ENCODE measurements at places on chromosomes 12 and 14.

DNA sequence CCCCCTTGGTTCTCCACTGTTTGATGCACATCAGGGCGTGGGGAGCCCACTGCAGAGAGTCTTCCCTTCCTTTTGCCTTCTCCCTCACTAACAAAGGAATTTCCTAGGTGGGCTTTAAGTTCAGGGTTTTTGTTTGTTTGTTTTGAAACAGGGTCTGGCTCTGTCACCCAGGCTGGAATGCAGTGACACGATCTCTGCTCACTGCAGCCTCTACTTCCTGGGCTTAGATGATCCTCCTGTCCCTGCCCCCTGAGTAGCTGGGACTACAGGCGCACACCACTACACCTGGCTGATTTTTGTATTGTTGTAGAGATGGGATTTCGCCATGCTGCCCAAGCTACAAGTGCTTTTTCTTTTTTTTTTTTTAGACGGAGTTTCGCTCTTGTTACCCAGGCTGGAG, 33.8 kb downstream of the EP400 start:
- DNase-seq, result no peak

GRCh38 chr12:60197589-60197988, 601.8 kb downstream of the SLC16A7 start:
- no peak for DNase-seq

DNA sequence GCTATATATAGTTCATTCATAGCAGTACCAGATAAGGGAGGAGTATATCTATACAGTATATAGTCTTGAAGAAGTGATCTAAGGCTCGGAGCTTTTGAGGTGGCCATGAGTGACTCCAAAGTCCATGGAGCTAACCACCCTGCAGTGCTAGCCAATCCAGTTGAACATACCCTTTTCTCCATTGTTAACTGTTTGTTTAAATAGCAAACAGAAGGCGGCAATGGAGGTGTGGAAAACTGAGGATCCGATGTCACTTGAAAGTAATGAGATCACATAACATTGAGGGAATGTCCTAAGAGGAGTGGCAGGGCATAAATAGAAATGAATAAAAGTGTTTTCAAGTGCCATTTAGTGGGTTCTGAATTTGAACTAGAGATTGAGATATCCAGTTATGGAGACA, 12.4 kb upstream of the SNAPC1 start:
- DNase-seq, result peak; percentile 35

DNA sequence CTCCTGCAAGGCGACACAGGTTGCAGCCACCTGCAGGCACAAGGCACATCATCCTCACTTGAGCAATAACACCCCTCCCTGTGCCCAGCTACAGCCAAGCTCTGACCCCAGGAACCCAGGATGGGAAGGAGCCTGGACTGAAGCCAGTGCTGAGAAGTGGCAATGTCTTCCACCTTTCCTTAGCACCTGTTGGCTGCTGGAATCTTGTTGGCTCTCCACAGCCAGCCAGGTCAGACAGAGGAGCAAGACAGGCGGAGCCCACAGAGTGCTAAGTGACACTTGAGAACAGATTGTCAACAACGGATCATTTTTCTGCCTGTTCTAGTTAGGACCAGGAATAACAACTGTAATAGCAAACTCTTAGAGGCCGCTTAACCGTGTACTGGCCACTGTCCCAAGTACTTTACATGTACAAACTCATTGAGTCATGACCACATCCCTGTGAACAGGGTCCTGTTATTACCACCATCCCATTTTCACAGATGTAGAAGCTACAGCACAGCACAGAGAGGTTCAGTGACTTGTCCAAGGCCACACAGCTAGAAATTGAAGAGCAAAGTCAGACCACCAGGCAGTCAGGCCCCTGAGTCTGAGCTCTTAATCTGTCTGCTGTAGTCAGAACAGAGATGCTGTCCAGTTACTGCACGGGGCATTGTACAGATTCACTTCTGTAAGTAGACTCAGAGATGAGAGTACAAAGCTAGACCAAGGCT, 45.6 kb downstream of the RNFT2 start:
- DNase-seq, result no peak

DNA sequence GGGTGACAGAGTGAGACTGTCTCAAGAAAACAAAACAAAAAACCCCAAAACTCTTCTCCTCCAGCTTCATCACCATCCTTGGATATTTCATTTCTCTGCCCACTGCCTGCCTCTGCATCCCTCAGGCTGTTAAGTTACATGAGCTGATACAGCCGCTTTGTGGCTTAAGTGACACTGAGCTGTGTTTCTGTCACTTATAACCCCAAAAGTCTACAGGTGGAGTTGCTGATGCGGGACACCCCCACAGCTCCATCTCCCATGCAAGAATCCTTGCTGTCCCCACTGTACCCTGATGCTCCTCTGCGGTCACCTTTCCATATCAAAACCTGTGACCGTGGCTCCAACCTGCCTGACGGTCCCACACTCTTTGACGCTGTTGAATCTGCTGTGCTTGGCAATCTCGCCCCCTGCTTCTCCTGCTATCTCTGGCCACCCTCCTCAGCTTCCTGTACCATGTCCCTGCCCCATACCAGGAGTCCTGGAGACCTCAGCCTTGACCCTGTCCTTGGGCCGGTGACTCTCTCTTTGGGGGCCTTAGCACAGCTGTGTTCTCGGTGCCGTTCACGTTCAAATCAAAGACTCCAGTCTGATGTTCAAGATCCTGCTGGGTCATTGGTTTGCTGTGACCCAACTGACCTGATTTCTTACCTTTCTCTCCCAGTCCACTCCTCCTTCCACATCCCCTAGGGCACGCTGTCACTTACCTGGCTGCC, 20.3 kb downstream of the HVCN1 start:
- DNase-seq, result no peak

- no peak for DNase-seq
Observed at GRCh38 chr12:77070382-77070781, 5.0 kb upstream of the E2F7 start.
